ENCODE measurements at places on chromosomes 11 and 22. TPM values are rescaled to one million over a fixed set of nuclear protein-coding genes. Genes with fewer than 3 reads are reported as not detected.
A peak's percentile ranks its signal among the peaks of the same experiment; 100 is the strongest.

DNA sequence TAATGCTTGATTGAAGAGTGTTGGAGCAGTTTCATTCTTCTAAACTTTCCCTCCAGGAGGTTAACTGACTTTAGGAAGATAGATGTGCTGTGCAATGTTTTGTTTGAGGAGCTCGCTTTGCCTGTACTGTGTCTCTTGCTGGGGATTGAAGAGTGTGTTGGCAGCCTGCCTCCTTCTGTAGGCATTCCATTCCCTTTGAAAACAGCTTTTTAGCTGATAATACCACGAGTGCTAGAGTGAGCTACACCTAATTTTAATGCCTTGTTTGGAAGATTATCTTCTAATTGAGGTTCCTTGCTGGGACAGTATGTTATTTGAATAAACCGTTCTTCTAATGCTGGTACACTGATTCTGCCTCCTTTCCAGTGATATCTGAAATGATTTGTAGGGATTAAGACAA, 7.2 kb downstream of the DDX10 start:
- H3K4me1 ChIP-seq, result peaks cover 4% of the 10 kb centered on the region
- no peak overlapping the region for H3K4me3 ChIP-seq
- no peaks in the 10 kb centered on the region for H3K36me3 ChIP-seq

DNA sequence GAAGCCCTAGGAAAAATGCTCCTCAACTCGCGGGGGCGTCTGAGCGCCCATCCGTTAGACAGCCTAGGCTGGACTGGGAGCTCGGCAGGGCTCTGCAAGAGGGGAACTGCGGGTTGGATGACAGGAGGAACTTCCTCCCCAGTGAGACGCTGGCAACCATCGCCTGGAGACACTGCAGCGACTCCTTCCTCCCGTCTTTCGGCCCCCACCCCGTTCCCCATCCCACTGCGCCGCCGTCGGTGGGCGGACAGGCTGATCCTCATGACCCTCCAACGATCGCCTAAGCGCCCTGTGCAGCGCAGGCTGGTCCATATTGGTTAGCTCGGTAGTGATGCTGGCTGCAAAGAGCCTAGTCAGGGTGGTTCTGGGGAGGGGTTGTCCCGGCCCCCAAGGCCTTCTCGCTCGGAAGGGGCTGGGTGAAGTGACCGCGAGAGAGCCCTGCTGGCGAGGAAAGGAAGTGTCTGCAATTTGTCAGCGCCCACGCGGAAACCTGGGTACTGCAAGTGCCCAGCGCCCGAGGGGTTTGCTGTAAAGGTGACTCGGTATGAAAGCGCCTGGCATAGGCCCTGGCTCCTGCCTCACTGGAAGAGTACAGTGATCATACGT, 638 bp downstream of the NRGN start:
- peak overlapping the region; percentile 38 for H3K27ac ChIP-seq
- H3K36me3 ChIP-seq, result no peaks in the 10 kb centered on the region
- DNase-seq, result peak; percentile 54
- H3K4me1 ChIP-seq, result no peaks in the 10 kb centered on the region
- H3K4me3 ChIP-seq, result peak overlapping the region; percentile 63

- no peaks in the 10 kb centered on the region for H3K36me3 ChIP-seq
- H3K4me1 ChIP-seq, result no peaks in the 10 kb centered on the region
- no peak overlapping the region for H3K4me3 ChIP-seq
- no peak overlapping the region for H3K27ac ChIP-seq
These were observed 104.1 kb upstream of the MTNR1B start for GRCh38 chr11:92865352-92865751.

DNA sequence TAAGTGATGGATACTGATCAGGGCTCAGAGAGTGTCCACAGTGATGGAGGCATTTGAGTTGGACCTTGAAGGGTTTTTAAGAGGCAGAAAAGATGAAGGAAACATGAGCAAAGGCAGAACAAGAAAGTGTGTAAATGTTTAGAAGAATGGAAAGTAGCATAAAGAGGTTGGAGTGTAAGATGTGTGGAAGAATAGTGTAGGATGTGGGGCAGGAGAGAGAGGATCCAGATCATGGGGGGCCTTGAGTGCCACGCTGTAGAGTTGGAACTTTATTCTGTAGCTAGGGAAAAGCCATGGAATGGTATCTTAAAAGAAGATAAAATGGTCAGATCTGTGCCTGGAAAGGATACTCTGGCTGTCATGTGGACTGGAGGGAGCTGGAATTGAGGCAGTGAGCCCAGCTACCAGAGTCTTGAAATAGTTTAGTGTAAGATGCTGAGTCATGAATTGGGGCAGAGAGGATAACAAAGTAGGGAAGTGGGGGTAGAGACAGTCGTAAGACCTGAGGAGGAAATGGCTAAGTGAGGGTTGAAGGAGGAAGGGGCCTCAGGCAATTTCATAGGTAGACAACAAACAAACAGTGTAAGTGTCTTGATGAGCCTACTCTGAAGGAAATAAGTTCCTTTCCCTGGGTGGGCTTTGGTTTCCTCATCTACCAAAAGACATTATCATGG, 6.7 kb downstream of the KCNE3 start:
- no peaks in the 10 kb centered on the region for H3K4me1 ChIP-seq
- no peaks in the 10 kb centered on the region for H3K36me3 ChIP-seq
- no peaks in the 10 kb centered on the region for H3K27me3 ChIP-seq
- no peak for DNase-seq

DNA sequence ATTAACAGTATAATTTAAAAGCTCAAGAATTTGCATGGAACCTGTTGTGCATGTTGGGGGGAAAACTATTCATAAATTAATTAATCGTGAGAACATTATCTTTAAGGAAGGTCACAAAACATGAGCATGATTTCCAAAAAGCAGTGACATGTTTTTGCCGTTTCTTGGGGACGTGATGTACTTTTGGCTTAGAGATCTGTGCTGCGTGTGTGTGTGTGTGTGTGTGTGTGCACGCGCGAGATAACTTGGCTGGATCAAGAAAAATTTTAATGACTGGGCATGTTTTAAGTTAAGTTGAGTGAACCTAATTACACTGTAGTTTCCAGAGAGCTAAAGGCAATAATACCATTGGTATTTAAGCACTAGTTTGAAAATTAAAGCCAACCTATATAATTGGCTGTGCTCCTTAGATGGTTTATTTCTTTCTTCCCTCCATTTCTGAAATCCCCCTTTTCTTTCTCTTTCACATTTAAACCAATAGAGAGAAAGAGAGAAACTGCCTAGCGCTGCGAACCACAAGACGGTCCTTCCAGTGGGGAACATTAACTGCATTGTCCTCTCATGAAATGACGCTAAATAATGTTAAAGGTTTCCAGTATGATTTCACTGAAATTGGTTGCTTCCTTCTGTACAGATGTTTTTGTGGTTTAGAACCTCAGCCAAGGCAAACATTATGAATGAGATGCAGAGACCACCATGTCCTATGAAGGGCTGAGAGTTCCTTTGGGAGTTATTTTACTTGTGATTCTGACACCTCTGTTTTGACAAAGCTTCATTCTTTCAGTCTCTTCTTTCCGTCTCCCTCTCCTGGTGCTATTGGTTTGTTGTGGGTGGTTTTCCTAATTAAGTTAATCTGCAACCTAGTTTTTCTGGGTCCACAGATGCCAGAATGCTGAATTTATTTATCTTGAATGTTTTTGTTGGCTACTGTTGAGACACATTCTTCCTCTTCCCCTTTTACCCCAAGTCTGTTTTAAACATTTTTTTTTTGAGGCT, 51.7 kb downstream of the ZBTB16 start:
- no peaks in the 10 kb centered on the region for H3K27me3 ChIP-seq
- no peak overlapping the region for H3K4me3 ChIP-seq
- no peak for DNase-seq
- H3K4me1 ChIP-seq, result no peaks in the 10 kb centered on the region

- H3K27ac ChIP-seq, result no peak overlapping the region
- H3K4me1 ChIP-seq, result no peaks in the 10 kb centered on the region
These were observed 24.6 kb downstream of the MOV10L1 start for GRCh38 chr22:50114221-50115021.

DNA sequence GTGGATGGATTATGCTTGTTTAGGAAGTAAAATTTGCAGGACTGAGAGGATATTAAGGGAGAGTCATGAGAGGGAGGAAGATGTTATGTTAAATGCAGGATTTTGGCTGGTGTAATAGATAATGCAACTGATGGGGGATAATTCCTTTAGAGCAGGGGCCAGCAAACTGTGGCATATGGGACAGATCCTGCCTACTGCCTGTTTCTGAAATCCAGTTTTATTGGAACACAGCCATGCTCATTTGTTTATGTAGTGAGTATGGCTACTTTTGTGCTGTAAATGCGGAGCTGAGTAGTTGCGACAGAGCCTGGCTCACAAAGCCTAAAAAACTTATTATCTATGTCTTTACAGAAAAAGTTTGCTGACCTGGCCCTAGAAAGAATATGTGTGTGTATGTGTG, 66.6 kb upstream of the MPPED2 start:
- no peak overlapping the region for H3K4me3 ChIP-seq
- no peaks in the 10 kb centered on the region for H3K27me3 ChIP-seq
- H3K27ac ChIP-seq, result no peak overlapping the region
- no peaks in the 10 kb centered on the region for H3K36me3 ChIP-seq
- DNase-seq, result no peak

GRCh38 chr11:127618721-127619120, 618.2 kb upstream of the KIRREL3 start:
- H3K27me3 ChIP-seq, result no peaks in the 10 kb centered on the region
- no peak overlapping the region for H3K27ac ChIP-seq
- no peaks in the 10 kb centered on the region for H3K4me1 ChIP-seq
- H3K4me3 ChIP-seq, result no peak overlapping the region

OR2AT4 gene
- not detected for total RNA-seq

OR51F2 gene
- not detected for total RNA-seq

EIF3M gene
- 250 TPM for total RNA-seq

C1QTNF5 gene
- total RNA-seq, result not detected

All from naive thymus-derived CD4-positive, alpha-beta T cell (primary cell).